Fibroblast of the conjunctiva (primary cell): ENCODE measurements at places on chromosomes 12 and 14.

GRCh38 chr14:75877884-75878283 lies 103.9 kb downstream of the TGFB3 start:
- no peak for DNase-seq

GRCh38 chr12:109510196-109510595 lies 32.8 kb downstream of the UBE3B start:
- no peak for DNase-seq

DNA sequence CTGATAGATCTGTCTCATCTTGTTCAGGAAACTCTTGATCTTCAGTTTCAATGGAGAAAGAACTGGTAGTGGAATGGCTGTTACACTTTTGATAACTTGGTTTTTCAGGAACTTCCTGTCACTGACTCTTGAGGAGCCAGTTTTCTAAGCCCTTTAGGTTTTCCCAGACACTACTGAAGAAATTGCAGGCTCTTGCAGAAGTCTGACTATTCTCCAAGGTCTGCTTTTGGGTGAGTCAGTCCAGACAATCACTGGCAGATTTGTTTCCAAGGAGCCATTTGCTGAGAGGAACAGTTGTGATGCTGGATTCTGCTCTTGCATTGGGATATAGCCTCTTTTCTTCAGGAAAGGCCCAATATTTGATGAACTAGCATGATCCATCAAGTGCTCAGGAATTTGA lies 468.0 kb downstream of the FUT8 start:
- no peak for DNase-seq

GRCh38 chr12:81558031-81558430 lies 201.1 kb downstream of the PPFIA2 start:
- peak; percentile 8 for DNase-seq

DNA sequence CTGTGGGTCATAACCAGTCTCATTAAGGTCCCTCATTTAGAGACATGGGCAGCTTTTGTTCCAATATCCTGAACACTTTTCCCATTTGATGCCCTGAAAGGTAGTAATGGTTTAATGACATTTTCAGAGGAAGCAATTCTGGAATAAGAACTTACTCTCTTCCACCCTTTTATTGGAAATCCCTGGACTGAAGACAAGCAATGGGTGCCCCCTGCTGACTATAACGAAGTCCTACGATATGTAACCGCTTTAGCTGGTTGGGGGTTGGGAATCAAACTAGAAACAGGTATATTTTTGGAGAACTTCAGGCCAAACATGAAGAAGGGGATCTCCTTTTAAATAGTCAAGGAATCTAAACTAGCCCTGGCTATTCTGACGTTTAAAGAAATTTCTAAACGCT lies 20.5 kb downstream of the SARNP start:
- DNase-seq: peak; percentile 59

DNA sequence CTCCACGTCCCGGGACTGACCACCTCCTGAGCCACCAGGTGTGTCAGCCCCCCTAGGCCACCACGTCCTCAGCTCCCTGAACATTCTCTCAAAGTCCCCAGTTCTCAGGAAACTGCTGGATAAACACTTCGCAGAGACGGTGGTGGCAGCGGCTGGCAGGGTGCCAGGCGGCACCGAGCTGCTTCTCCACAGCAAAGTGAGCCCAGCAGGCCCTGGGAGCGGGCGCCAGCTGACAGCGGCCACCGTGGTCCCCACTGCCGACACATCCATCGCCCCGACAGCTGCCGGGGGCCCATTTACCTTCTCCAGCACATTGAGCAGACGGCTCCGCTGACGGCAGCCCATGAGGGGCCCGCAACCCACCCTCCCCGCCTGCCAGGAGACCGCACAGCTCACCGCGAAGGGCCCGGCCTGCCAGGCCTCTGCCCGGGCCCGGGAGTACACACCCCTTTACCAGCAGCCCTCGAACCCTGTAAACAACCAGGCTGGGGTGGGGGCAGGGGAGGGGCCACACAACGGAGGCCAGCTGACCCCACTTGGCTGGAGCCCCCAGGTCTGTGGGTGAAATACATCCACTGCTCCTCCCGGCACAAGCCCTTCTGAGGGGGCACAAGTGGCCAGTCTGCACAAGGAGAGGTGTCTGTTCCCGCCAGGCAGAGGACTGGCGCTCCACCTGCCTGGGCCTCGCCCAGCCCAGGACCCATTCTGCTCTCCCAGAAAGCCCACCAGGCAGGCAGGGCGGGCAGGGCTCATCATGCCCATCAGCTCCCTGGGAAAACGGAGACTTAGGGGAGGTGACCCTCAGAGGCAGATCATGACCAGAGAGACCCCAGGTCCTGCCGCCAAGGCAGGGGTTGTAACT lies 10.5 kb downstream of the AKT1 start:
- DNase-seq: no peak

DNA sequence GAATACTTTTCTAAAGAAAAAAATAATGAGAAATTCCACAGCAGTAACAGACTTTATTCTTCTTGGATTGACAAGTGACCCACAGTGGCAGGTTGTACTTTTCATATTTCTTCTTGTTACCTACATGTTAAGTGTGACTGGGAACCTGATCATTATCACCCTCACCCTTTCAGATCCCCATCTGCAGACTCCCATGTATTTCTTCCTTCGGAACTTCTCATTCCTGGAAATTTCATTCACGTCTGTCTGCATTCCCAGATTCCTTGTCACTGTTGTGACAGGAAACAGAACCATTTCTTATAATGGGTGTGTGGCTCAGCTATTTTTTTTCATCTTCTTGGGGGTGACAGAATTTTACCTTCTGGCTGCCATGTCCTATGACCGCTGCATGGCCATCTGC lies 2.3 kb downstream of the OR6C75 start:
- DNase-seq: no peak

- no peak for DNase-seq
These were observed at the start of gene CLMN for GRCh38 chr14:95319312-95320077. TSS of gene CLMN (minus strand) at chr14:95319908. CDS start at chr14:95319792, 116 bp downstream.

GRCh38 chr12:52019113-52019770 lies 12.5 kb downstream of the TAMALIN start:
- no peak for DNase-seq

DNA sequence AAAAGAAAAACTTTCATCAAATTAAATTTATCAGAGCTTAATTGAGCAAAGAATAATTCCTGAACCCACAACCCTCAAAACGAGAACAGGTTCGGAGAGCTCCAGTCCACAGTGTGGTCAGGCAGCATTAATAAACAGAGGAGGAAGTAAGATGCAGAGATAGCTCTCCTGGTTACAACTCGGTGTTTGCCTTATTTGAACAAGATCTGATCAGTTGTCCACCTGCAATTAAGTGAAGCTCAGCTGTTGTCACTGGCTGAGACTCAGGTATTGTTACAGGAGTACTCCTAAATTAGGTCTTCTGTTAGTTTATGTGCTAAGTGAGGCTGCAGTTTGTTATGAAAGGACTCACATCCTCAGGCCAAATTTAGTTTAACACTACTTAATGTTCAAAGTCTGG lies 451.4 kb upstream of the PDE3A start:
- no peak for DNase-seq

DNA sequence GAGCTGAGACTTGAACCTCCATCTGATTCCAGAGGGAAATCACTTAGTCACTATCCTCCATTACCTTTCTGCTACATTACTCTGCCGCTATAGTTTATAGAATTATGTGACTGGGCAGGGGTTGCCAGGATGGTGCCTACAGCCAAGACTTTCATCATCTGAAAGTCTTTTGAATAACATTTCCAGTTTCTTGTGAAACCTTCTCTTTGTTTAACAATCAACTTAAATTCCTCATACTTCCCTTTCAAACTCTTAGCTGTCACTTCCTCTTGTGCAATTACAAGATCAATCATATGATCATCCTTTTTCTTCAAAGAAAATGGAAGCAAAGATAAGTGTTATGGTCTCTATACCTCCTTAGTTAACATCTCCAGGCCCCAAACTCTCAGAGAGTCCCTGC lies 25.4 kb upstream of the PELI2 start:
- DNase-seq: no peak

DNA sequence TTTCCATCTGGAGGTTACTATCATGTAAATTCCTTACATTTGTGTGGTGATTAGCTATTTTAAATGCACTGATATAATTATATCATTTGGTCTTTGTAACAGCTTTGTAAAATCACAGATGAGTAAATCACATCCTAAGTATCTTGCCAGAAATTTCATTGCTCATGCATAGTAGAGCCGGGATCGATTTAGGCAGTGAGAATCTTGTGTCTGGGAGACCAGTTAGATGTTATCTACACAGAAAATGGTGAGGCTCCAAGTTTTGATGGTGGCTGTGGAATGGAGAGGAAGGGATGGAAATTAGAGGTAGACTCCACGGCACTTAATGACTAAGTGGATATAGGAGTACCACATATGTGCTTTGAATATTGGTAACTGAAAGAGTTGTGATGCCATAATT lies 156.3 kb downstream of the MSRB3 start:
- no peak for DNase-seq

DNA sequence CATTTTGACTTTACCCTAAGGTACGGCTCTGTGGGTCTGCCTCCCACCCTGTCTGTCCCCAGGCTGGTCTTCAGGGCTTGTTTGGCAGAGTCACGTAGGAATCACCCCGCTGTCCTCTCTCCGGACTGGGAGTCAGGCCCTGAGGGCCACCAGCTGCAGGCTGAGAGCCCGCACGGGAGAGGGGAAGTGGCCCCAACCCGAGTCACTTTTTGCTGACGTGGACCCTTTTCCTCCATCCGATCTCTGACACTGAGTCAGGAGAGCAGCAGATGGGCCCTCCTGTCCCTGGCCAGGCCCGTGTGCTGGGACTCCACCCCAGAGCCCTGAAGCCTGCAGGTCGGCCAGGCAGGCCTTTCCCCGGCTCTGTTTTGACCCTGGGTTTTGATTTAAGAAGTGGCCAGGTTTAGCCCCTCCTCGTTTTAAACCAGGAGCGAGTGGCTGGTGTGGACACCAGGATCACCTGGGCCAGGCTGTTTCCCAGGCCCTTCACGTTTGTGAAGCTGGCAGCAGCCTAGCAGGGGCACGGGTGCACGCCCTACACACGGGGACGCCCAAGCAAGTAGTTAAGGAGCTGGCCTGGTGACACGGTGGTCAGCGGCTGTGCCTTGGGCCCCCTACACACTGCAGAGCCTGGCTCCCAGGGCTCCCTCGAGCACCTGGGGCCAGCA lies 12.5 kb upstream of the TEX22 start:
- DNase-seq: no peak

DNA sequence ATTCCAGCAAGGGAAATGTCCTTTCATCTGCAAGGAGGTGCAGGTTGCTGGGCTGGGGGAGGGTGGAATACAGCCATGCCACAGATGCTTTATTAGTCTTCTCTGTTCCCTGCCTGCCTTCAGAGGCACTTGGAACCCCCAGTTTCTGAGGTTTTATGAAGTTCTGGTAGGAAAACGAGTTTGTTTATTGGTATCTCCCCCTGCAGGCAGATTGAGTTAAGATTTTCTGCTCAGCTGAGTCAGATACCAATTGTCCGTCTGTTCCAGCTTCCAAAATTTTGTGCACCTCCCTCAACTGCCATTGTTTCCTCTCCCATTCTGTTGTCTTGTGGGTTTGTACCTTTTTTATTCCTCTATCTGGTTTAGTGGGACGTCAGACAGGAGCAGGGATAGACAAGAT lies 155.6 kb downstream of the ETV6 start:
- no peak for DNase-seq

- no peak for DNase-seq
These were observed 37.2 kb downstream of the IFNG start for GRCh38 chr12:68122236-68122920.

DNA sequence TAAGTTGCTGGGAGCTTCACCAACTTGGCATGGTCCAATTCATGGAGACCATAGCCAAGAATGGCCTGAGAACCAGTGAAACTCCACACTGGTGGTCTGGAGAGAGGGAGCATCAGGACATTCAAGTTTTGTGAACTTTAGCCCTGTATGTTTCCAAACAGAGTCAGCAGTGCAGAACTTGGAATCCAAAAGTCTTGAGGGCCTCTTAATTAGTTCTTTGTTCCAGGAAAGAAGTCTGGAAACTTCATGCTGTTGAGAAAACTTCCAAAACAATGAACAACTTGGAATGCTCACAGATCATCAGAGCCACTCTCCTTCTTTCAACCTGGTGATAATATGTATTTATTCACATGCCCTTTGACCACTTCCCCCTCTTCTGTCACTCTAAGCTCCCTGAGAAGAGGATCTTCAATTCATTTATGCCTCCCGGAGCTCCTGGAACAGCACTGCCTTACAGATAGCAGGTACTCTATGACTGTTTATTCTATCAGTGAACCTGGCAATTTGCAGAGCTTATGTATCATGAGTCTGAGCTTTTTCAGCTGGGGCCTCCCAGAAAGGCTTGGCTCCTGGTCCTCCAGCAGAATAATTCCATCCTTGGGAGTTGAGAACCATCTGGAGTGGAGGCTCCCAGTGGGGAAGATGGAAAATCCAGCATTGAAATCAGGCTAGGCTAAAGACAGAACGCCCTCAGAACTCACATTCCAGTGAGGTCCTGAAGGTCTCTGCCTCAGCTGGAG lies 191.4 kb downstream of the KTN1 start:
- no peak for DNase-seq

DNA sequence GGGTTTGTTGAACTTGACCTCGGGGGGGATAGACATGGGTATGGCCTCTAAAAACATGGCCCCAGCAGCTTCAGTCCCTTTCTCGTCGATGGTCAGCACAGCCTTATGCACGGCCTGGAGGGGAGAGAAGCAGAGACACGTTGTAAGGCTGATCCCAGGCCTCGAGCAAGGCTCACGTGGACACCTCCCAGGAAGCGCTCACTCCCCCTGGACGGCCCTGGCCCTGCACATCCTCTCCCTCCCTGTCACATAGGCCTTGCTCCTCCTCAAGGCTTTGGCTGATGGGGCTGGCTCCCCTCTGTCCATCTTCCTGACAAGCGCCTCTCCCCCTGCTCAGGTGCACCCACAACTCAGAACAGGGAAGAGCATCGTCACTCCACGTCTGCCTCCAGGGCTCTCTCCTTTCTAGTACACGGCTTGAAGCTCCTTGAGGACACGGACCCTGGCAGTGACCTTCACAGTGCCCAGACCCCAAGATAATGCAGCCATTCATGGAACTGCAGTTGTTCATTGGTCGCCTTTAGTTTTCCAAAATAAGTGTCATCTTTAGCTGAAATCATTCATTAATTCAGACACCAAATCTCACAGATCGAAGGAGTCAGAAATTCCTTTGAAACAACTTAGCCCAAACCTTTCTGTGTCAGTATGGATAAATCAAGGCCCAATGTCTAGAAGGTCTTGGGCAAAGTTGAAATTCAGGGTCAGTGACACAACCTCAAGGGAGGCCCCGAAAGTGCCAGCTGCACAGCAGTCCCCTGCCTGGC lies 9.7 kb downstream of the SERPINA1 start:
- no peak for DNase-seq

- no peak for DNase-seq
These were observed at the start of gene DDN for GRCh38 chr12:48999371-49000131. TSS of gene DDN (minus strand) at chr12:48999375. CDS start at chr12:48999287, 88 bp downstream.

GRCh38 chr14:75753696-75754095 lies 92.7 kb downstream of the TTLL5 start:
- no peak for DNase-seq

GRCh38 chr12:46661110-46661845 lies 164.5 kb downstream of the SLC38A4 start:
- peak; percentile 94 for DNase-seq

DNA sequence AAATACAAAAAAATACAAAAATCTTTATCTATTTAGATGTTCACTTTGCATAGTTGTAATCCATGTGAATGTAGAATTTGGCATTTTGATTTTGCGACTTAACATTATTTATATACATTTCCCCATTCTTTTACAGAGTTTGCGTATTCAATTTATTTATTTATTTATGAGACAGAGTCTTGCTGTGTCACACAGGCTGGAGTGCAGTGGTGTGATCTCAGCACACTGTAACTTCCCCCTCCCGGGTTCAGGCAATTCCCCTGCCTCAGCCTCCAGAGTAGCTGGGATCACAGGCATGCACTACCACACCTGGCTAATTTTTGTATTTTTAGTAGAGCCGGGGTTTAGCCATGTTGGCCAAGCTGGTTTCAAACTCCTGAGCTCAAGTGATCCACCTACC lies 25.3 kb upstream of the STRN3 start:
- DNase-seq: no peak
